ENCODE measurements at places on chromosomes 12 and 14.
A peak's percentile ranks its signal among the peaks of the same experiment; 100 is the strongest.

DNA sequence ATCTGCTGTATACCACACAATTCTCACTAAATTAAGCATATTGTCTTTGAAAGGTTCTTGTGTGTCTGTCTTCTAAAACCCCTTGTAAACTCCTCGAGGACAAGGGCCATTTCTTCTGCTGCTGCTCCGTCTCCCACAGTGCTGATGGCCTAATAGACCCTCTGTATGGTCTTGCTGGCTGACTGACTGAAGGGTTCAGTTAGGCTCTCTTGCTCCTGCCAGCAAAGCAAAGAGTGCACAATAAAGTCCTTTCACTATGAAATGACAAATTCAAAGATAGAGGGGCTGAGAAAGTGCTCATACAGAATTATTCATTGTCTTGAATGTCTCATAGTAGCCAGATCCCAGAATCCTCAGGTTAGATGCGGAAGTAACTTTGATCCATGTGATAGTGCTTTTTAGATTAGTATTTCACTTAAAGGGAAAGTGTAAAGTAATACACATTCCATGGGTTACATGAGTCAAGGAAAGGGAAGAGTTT, 14.2 kb upstream of the RIOX1 start:
- no peak for DNase-seq

DNA sequence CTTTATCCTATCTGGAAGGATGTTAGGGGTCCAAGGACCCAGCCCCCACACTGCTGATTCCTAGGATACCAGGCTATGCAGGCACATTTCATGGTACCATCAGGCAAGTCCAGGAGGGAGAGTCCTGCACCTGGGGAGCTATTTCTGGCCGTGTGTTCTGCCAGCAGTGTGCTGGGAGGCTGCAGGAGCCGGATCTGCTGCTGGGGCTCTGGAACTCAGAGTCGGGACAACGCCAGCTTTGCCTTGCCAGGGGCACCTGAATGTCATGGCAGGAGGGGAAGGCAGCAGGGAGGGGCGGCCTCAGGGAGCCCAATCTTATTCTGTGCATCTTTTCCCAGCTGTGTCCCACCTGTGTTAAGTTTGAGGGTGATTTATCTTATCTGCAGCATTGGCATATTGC, 17.8 kb downstream of the SRRM4 start:
- DNase-seq, result no peak

DNA sequence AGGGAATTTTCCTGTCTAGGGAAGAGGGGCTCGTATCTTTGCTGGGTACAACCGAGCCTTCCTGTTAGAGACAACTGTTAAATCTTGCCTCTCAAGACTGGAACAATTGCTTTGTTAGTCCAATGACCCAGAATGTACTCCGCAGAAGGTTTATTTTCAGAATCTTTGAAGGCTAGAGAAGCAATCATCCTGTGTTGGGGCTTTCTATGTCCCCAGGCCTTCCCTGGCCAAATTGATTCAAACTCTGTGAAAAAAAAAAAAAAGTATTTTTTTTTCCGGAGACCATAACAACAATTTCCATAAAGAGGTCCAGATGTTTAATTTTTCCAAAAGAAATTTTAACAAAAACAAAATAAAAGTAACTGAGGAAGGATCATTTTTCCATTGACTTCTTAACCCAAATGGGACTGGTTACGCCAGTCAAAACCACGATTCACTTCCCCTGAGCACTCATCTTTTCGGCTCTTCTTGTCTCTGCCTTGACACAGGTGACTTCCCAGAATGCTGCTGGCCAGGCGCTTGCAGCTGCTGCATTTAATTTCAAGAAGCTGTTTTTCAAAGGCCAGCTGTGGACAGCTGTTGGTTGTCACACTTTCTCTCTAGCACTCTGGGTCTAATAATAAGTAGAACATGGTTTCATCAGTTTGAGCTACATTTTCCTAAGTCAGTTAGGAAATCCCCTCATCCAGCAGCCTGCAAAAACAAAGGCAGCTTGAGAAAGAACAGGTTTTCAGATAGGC, 81.6 kb upstream of the MANSC4 start:
- no peak for DNase-seq

- peak; percentile 24 for DNase-seq
These were observed at the start of gene PTMS for GRCh38 chr12:6765634-6766581. Gene PTMS (plus strand): TSS chr12:6766363. CDS start chr12:6766706, 343 bp downstream.

DNA sequence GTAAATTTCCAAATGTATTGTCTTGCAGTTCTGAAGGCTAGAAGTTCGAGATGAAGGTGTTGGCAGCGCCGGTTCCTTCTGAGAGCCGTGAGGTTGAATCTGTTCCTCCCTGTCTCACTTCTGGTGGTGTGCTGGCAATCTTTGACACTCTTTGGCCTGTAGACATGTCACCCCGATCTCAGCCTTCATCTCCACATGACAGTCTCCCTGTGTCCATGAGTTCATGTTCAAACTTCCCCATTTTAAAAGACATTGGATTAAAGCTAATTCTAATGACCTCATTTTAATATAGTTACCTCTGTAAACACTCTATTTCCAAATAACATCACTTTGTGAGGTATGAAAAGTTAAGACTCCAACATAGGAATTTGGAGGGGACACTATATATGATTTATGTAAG, 4.1 kb upstream of the RBM19 start:
- DNase-seq, result no peak

GRCh38 chr14:55103971-55104954, 24.8 kb upstream of the LGALS3 start:
- no peak for DNase-seq

GRCh38 chr14:22900081-22900799, 17.2 kb downstream of the REM2 start:
- peak; percentile 57 for DNase-seq

DNA sequence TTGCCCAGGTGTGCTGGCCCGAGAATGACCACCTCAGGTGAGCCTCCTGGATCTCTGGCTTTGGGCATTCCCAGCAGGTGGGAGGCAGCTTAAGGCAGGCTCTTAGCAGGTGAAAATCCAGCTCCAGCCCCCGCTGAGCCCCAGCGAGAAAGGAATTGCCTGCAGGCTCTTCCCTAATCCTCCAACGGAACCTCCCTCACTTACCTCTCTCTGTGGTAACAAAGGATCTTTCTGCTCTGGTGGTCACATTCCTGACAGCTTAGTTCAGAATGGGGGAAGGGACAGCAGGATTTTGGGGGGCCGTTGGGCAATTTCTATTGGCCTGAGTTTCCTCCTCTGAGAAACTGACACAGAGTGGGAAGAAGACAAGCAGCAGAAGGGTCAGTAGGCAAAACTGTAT, 116.0 kb upstream of the LHX5 start:
- DNase-seq, result no peak

GRCh38 chr12:67942724-67943123, 46.5 kb upstream of the IFNG-AS1 start:
- no peak for DNase-seq

DNA sequence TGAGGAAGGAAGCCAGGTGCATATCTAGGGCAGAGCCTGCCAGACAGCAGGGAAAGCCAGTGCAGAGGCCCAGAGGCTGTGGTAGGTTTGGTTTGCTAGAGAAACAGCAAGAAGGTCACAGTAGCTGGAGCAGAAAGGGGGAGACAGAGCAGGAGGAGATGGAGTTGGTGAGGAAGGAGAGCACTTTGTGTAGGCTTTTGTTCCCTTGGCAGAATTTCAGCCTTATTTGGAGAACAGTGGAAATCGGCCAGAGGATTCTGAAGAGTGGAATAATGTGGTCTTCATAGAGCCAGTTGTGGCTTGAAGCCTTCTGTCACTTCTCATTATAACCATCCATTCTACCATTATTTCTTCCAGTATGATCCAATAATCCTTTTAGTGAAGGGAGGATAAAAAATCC, 212.9 kb upstream of the FAR2 start:
- DNase-seq, result no peak

- DNase-seq, result peak; percentile 63
These were observed 601 bp downstream of the KLC1 start for GRCh38 chr14:103629503-103630121.

GRCh38 chr12:39074063-39074462, 168.7 kb upstream of the CPNE8 start:
- no peak for DNase-seq

GRCh38 chr12:19397534-19397933, 41.8 kb upstream of the AEBP2 start:
- no peak for DNase-seq

DNA sequence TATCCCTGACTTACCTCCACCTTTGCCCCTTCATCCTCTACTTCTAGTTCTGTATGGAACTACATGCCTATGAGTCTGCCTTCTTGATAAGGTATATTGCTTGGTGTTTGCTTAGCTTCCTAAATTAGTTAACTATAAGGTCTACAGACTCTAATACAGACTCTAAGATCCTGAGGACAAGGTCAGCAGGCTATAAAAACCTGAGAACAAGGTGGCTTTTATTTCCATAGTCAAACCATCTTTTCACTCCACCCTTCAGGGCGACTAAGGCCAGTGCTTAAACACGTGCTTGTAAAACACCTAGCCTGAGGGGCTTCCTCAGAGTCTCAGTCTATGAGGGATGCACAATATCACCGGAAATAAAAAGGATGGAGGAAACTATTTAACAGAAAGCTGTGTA, 36.1 kb upstream of the COL2A1 start:
- no peak for DNase-seq

DNA sequence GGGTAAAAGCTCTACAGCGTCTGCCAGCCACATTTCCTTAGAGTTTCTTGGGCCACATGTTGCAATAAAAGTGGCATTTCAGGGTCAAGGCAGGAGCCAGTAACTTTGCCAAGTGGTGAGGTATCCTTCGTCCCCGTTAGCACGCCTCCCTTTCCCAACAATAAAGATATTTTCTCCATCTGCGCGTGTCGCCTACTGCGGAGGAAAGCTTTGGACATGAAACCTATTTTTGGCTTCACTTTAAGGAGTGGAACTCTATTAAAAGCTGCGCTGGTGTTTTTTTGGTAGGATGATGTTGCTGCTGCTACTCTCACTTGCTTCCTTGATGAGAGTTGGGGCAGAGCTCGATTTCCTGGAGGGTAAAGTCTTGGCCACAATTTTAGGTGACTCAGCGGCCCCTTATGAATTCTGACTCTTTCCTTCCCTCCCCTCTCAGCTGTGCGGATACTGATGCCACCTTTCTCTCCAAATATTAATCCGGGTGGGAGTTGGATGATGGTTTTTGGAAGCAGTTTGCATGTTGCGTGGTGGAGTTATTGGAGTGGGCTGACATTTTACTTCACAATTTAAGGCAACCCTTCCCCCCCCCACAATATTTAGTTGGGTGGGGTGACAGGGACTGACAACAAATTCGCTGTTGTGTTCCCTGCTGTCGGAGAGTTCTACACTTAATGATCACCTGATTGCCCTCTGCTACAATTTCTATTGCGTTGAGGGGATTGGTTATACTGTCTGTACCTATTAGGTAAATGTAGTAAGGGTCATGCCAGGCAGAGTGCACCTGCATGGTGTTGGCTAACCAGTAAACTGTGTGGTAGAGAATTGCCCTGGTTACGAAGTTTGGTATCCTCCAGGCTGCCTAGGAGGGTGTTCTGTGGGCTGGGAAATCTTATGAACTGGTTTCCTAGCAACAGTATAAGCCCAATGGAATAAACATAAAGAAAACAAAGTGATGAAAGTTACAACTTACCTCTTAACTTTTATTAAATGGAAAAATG, 1.1 kb downstream of the CCDC91 start:
- peak; percentile 8 for DNase-seq

GRCh38 chr12:76571256-76571655, 11.7 kb upstream of the OSBPL8 start:
- no peak for DNase-seq

DNA sequence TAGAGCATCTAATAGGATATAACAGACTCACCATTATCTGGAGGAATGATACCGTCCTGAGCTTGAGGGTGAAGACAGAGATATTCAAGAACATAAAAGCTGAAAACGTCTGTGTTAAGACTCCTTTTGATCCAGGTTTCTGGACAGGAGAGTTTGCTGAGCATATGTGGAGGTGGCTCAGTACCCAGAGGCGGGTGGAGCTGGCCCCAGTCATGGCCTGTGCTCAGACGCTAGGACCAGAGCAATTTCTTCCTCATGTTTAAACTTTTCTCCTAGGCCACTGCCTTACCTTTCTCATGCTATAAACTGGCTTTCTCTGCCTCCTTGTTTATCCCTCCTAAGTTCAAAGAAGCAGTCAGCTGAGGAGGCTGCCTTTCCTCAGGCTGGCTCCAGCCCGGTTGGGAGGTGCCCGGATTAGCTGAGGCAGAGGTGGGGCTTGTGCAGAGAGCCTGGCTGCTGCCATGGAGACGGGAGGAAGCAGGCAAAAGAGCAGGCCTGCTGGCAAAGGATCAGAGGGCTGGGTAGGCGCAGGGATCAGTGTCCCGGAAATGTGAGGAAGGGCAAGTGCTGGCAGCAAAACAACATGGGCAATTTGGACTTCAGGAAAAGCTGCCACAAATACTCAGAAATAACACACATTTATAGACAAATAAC, 13.7 kb downstream of the COA8 start:
- no peak for DNase-seq

GRCh38 chr14:77508249-77508648, 9.6 kb upstream of the ISM2 start:
- DNase-seq, result no peak

- no peak for DNase-seq
These were observed 6.5 kb downstream of the HIP1R start for GRCh38 chr12:122841544-122842321.

DNA sequence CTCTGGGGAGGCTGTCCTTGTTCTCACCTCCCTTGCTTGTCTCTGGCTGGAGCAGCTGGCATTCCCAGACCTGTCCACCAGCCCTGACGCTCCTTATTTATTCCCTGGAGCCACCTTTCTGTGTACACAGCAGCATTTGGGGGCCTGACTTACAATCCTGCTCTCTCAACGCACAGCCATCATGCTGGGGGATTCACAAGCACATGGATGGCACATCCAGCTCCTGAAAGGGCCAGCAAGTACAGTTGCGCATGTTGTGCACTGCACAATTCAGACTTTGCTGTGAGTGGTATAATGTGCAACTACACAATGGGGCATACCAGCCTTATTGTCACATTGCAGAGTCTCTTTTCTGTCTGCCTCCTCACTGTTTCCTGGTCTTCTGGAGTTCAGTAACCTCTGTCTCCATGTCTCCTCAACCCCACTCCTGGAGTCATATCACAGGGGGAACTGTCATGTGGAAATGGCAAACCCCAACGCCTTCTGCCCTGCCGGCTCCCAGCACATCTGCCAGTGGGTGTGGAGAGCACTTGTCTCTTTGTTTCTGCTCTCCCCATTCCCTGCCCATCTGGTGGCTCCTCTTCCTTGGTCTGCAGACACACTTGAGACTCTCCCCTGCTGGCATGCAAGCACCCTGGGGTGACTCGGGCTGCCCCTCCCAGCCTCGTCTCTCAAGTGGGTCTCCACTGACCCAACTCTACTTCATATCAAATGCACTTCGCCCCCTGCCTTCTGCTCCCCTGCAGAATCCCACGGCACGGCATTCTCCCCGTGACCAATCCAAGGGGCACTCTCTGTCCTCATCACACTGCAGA, 41.2 kb upstream of the MEG3 start:
- DNase-seq, result no peak

DNA sequence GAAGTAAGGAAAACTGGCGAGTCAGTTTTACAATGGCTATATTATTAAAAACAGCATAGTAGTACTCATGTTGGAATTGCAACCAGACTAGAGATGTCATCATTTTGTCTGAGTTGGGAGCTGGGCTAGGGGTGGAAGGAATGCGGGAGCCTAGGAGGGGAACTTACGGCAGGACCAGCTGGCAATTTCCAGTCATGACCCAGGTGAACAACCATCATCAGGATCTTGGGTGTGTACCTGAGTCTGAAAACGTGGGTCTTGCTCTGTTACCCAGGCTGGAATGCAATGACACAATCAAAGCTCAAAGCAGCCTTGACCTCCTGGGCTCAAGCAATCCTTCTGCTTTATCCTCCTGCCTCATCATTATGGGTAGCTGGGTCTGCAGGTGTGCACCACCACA, 50.9 kb downstream of the ALG10B start:
- DNase-seq, result no peak
